CD4-positive, alpha-beta T cell (primary cell): ENCODE measurements at places on chromosomes 3 and 15. TPM values are rescaled to one million over a fixed set of nuclear protein-coding genes. Genes with fewer than 3 reads are reported as not detected.
A peak's percentile ranks its signal among the peaks of the same experiment; 100 is the strongest.

SPINK8 gene
- total RNA-seq: not detected

RAB6B gene
- not detected for total RNA-seq

B3GALNT1 gene
- total RNA-seq: 0.20 TPM

MAP3K13 gene
- 4.3 TPM for total RNA-seq

GRCh38 chr15:82051664-82052063 is 5.8 kb upstream of the MEX3B start:
- peaks cover 3% of the 10 kb centered on the region for H3K27me3 ChIP-seq
- H3K4me1 ChIP-seq: peaks cover 8% of the 10 kb centered on the region
- H3K27ac ChIP-seq: no peak overlapping the region
- no peaks in the 10 kb centered on the region for H3K36me3 ChIP-seq
- no peak for DNase-seq

DNA sequence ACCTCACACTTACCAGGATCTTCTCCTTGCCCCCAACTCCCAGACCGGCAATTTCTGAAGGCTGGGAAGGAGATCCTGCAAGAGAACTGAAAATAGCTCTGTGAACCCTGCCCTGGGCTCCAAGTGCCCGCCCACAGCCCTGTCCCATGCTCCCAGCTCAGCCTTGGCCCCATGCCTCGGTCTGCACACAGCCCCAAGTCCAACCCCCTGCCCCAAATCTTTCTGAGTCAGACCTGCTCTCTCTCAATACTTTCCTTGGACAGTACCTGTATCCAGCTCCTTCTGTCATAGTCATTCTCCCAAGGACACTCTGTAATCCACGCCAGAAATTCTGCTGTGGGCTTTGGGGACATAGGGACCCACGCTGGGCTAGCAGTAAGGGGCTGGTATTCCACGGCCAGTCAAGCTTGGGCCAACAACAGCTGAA is 6.3 kb upstream of the SMAD3 start:
- no peak overlapping the region for H3K4me3 ChIP-seq
- no peak for DNase-seq
- no peaks in the 10 kb centered on the region for H3K36me3 ChIP-seq

DNA sequence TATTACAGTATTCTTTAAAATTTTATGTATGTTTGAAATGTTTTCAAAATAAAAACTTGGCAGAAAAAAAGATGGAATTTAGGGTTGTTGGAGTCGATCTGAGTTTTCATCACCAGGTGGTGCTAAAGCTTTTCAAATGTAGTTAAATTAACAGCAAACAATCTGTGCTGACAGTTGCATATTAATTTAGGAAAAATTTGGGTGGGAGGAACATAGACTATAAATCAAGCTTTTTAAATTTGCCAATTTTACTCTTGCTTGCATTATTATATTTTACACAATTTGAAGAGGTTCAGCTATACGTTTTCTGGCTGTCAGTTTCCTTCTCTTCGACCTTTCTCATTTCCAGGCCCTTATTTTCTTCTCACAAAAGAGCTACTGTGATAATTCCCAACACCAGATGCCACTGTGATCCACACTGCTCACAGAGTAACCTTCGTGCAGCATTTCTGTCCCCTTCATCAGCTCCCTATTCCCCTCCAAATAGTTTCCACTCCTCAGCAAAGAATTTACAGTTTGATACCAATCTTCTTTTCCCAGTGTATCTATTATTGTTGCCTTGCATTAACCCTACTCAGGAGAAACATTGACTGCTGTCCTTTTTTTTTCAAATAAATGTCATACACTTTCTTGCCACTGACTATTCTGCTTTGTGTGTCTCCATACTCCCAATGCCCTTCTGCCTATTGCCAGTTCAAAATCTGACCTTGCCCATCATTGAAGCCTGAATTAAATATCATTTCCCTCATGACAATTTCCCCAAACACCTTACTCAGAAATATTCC is 53.4 kb upstream of the EIF5A2 start:
- DNase-seq: peak; percentile 28
- H3K4me1 ChIP-seq: no peaks in the 10 kb centered on the region
- no peaks in the 10 kb centered on the region for H3K36me3 ChIP-seq
- no peak overlapping the region for H3K27ac ChIP-seq
- no peak overlapping the region for H3K4me3 ChIP-seq
- no peaks in the 10 kb centered on the region for H3K27me3 ChIP-seq

DNA sequence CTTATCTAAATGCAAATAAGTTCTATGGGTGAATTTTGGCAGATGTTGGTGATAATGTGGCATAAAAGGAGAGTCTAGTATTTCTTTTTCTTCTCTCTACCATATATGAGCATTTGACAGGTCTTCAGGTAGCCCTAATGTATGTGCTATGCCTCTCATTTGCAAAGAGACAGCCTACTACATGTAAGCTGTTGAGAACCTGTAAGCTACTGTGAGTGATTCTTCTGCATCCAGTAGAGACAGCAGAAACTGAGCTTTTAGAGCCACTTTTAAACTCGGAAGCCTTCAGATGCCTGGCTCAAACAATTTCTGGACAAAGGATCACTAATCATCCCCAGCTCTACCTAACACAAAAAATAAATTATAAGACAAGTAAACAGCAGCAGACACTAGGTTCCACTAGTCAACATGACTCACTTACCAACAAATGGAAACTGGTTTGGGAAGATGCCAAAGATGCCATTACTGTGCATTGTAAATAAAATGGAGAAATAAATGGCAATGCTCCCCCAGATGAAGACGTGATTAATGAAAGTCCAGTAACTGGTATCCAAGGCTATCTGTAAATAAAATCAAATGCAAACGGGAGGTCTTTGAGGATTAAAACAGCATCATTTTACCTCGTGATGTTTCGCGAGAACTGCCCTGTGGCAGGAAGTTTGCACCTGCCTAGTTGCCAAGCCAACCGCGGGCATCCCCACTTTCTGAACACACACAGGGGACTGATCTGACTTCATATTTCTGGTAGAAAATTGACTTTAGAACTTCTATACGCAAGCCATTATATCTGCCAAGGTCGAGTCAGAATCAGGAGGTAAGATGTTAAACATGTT is 245.3 kb downstream of the DTWD1 start:
- H3K27me3 ChIP-seq: no peaks in the 10 kb centered on the region
- no peak overlapping the region for H3K27ac ChIP-seq
- H3K4me3 ChIP-seq: no peak overlapping the region
- no peak for DNase-seq

GRCh38 chr15:79088426-79089205 is 2.0 kb downstream of the RASGRF1 start:
- no peak overlapping the region for H3K27ac ChIP-seq
- peaks cover 11% of the 10 kb centered on the region for H3K4me1 ChIP-seq
- no peak overlapping the region for H3K4me3 ChIP-seq
- DNase-seq: no peak

GRCh38 chr3:20137647-20138046 is 48.4 kb downstream of the SGO1 start:
- no peak overlapping the region for H3K4me3 ChIP-seq
- H3K27me3 ChIP-seq: no peaks in the 10 kb centered on the region
- no peak overlapping the region for H3K27ac ChIP-seq
- no peak for DNase-seq
- peaks cover 51% of the 10 kb centered on the region for H3K36me3 ChIP-seq

DNA sequence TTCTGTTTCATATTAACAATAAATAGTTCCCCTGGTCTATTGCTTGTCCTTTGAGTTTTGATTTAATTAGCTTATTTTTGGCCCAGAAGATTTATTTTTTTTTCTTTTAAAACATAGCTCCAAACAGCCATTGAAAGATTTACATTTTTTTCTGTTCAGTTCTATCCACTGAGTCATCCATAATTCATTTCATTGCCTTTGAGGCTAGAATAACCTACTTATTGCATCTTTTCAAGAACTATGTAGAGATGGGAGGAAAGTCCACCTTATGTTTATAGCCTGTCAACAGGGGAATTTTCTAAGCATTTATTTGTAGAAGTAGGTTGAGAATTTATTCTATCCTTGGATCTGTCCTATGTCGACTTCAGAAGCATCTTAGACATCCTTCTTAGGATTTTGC is 53.4 kb upstream of the CHD2 start:
- no peaks in the 10 kb centered on the region for H3K36me3 ChIP-seq
- no peak overlapping the region for H3K27ac ChIP-seq

DNA sequence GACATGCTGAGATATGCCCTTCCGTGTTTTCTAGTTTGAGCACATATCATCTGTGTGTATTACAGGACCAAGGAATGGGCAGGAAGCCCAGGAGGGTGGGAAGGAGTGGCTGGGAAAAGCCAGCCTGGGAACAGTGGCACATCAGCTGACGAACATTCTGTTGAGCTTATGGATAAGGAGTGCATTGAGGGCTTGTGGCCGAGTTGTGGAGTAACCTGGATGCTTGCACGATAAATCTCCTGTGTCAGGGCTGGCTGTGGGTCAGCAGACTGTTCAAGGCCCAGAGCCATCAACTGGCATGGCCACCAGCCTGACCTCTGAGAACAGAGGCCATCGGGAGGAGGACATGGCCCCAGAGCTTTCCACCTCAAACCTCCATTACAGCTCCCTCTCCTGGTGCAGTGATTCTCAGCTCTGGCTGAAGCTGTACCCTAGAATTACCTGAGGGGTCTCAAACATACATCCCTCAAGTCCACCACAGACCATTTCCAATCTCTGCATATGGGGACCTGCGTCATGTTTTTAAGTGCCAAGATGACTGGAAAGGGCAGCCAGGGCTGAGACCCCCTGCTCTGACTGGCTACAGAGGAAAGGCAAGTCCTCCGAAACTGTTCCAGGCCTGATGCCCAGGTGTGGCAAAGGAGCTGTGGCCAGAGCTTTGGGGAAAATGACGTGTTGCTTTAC is 4.8 kb upstream of the VILL start:
- no peak overlapping the region for H3K4me3 ChIP-seq
- peaks cover 3% of the 10 kb centered on the region for H3K4me1 ChIP-seq
- H3K27ac ChIP-seq: no peak overlapping the region
- H3K27me3 ChIP-seq: no peaks in the 10 kb centered on the region

GRCh38 chr3:75325716-75326115 is 338.4 kb upstream of the FRG2C start:
- DNase-seq: no peak
- no peak overlapping the region for H3K4me3 ChIP-seq
- H3K4me1 ChIP-seq: no peaks in the 10 kb centered on the region
- no peak overlapping the region for H3K27ac ChIP-seq
- H3K36me3 ChIP-seq: no peaks in the 10 kb centered on the region

GRCh38 chr3:57061556-57061955 is 1.1 kb downstream of the SPATA12 start:
- DNase-seq: no peak
- H3K27ac ChIP-seq: no peak overlapping the region
- no peaks in the 10 kb centered on the region for H3K27me3 ChIP-seq
- H3K36me3 ChIP-seq: no peaks in the 10 kb centered on the region

DNA sequence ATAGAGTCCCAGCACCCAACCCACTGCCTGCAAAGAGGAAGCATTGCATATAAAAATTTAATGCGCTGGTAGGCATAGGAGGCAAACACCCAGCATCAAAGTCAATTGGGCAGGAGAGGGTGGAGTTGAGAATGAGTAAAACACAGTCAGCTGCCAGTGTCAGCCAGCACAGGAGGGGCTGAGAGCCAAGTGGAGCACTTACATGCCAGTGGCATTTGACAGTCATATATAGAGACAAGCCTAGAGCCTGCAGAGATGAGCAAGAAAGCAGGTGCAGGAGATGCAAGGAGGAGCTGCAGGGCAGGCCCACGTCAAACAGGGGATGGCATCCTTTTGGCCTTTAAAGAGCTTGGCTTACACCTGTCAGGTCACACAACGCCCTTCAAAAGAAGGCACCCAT is 27.6 kb upstream of the ZFAND6 start:
- no peak overlapping the region for H3K4me3 ChIP-seq
- no peaks in the 10 kb centered on the region for H3K27me3 ChIP-seq

- H3K4me1 ChIP-seq: peaks cover 8% of the 10 kb centered on the region
- H3K27me3 ChIP-seq: no peaks in the 10 kb centered on the region
- H3K4me3 ChIP-seq: no peak overlapping the region
- peaks cover 14% of the 10 kb centered on the region for H3K36me3 ChIP-seq
- DNase-seq: no peak
Observed at GRCh38 chr15:91915576-91915975, 62.1 kb downstream of the SLCO3A1 start.

- H3K4me1 ChIP-seq: peaks cover 6% of the 10 kb centered on the region
- DNase-seq: peak; percentile 31
- no peaks in the 10 kb centered on the region for H3K27me3 ChIP-seq
- no peak overlapping the region for H3K4me3 ChIP-seq
Observed at GRCh38 chr15:52658955-52659354, 20.2 kb downstream of the ATOSA start.

- H3K4me1 ChIP-seq: no peaks in the 10 kb centered on the region
Observed at GRCh38 chr3:172185907-172186306, 146.5 kb downstream of the FNDC3B start.

- no peak overlapping the region for H3K4me3 ChIP-seq
- H3K4me1 ChIP-seq: no peaks in the 10 kb centered on the region
- no peaks in the 10 kb centered on the region for H3K27me3 ChIP-seq
- H3K36me3 ChIP-seq: no peaks in the 10 kb centered on the region
Observed at GRCh38 chr3:162166543-162166942, 669.9 kb downstream of the OTOL1 start.

- H3K27ac ChIP-seq: no peak overlapping the region
- no peaks in the 10 kb centered on the region for H3K36me3 ChIP-seq
- peaks cover 17% of the 10 kb centered on the region for H3K27me3 ChIP-seq
Observed at GRCh38 chr3:9863058-9863772, 16.8 kb downstream of the CIDEC start.

- H3K36me3 ChIP-seq: no peaks in the 10 kb centered on the region
- no peak overlapping the region for H3K4me3 ChIP-seq
- no peak for DNase-seq
- no peak overlapping the region for H3K27ac ChIP-seq
- H3K4me1 ChIP-seq: no peaks in the 10 kb centered on the region
- no peaks in the 10 kb centered on the region for H3K27me3 ChIP-seq
Observed at GRCh38 chr3:144660186-144660585, 688.6 kb downstream of the DIPK2A start.

DNA sequence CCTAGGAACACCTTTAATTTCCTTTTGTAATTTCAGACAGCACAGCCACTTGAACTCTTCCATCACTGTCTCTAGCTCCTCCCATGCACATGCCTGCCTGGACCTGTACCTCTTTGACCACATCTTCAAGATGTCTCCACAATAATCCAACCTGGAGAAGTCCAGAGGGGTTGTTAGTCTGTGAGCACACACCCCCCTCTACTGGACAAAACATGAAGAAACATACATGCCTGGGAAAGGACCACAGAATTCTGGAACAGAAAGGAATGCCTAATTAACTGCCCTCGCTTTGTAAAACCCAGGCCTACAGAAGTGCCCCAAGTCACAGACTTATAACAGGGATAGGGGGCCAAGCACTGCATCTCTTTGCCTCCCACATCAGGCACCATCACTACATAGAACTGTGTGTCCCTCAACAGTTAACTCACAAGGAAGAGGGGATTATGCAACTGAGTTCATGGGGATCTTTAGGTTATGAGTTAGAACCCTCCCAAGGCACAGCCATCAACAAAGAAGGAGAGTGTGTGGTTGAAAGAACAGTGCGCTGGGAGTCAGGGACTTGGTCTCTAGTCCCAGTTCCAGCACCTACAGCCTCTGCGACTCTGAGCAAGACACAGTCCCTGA is 61.7 kb downstream of the FMN1 start:
- no peaks in the 10 kb centered on the region for H3K27me3 ChIP-seq
- no peaks in the 10 kb centered on the region for H3K4me1 ChIP-seq
- H3K4me3 ChIP-seq: no peak overlapping the region
- no peak overlapping the region for H3K27ac ChIP-seq
- peak; percentile 57 for DNase-seq
